Naive thymus-derived CD8-positive, alpha-beta T cell (primary cell): ENCODE measurements at places on chromosomes 1 and 21. TPM values are rescaled to one million over a fixed set of nuclear protein-coding genes. Genes with fewer than 3 reads are reported as not detected.

DNA sequence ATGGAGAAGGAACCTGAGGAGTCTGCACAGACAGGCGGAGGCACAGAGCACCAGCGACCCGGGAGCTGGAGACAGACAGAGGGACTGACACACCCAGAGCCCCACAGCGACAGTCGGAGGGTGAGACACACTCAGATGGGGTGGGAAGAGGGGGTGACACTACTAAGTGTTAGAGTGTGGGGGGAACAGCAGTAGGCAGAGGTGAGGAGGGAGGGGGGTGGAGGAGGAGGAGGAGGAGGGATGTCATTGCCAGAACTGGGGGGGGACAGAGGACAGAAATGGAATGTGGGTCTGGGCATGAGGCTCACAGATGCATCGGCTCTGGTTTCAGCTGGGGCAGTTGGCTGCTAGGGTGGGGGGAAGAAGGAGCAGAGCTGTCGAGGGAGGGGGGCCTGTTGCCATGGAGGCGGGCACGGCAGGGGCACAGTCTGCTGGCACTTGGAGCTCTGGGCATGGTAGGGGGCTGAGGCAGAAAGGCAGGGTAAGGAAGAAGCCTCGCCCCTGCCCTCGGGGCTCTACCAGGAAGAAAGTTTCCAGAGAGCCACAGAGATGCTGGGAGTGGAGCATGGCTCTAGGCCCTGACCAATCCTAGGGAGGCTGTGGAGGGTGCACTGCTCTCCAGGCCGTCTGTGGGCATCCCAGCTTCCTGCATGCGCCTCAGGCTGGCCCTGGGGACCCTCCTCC is 37.3 kb downstream of the AHDC1 start:
- peak overlapping the region; percentile 45 for H3K4me3 ChIP-seq
- H3K36me3 ChIP-seq, result no peaks in the 10 kb centered on the region
- no peak for DNase-seq
- no peak overlapping the region for H3K27ac ChIP-seq

GRCh38 chr21:26368591-26369320 is 198.2 kb upstream of the APP start:
- H3K4me3 ChIP-seq, result no peak overlapping the region
- no peaks in the 10 kb centered on the region for H3K4me1 ChIP-seq
- no peak for DNase-seq
- H3K27ac ChIP-seq, result no peak overlapping the region
- no peaks in the 10 kb centered on the region for H3K36me3 ChIP-seq

GRCh38 chr1:44514673-44515072 is 109.6 kb downstream of the RNF220 start:
- H3K27me3 ChIP-seq, result peaks cover 3% of the 10 kb centered on the region
- H3K27ac ChIP-seq, result no peak overlapping the region
- H3K4me3 ChIP-seq, result no peak overlapping the region
- peaks cover 7% of the 10 kb centered on the region for H3K4me1 ChIP-seq

- H3K27me3 ChIP-seq, result no peaks in the 10 kb centered on the region
- peaks cover 44% of the 10 kb centered on the region for H3K4me1 ChIP-seq
- no peaks in the 10 kb centered on the region for H3K36me3 ChIP-seq
- peak overlapping the region; percentile 69 for H3K4me3 ChIP-seq
Observed at GRCh38 chr1:116739371-116740012, 14.7 kb upstream of the CD2 start.

DNA sequence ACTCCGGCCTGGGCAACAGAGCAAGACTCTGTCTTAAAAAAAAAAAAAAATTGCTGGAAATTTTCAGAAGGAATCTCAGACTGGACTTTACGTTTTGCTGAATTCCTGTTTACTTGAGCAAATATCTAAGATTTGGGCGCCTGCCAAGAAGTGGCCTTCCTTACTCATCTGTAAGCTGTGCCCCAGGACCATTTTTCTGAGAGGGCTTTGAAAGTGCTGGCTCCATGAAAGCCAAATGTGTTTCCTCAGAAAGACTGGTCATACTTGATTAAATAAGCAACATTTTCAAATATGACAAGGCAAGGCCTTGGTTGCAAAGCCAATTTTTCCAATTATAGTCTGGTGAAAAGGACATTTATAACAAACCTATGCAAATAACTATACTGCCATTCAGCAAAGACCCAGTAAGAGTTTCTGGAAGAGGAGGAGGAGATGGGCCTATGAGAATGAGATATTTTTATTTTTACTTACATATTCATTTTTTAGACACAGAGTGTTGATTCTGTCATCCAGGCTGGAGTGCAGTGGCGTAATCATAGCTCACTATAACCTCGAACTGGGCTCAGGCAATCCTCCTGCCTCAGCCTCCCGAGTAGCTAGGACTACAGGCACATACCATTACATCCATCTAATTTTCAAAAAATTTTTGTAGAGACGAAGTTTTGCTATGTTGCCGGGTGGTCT is 56.3 kb upstream of the HTR1D start:
- no peaks in the 10 kb centered on the region for H3K36me3 ChIP-seq
- DNase-seq, result no peak
- H3K4me3 ChIP-seq, result no peak overlapping the region
- H3K27ac ChIP-seq, result no peak overlapping the region

DNA sequence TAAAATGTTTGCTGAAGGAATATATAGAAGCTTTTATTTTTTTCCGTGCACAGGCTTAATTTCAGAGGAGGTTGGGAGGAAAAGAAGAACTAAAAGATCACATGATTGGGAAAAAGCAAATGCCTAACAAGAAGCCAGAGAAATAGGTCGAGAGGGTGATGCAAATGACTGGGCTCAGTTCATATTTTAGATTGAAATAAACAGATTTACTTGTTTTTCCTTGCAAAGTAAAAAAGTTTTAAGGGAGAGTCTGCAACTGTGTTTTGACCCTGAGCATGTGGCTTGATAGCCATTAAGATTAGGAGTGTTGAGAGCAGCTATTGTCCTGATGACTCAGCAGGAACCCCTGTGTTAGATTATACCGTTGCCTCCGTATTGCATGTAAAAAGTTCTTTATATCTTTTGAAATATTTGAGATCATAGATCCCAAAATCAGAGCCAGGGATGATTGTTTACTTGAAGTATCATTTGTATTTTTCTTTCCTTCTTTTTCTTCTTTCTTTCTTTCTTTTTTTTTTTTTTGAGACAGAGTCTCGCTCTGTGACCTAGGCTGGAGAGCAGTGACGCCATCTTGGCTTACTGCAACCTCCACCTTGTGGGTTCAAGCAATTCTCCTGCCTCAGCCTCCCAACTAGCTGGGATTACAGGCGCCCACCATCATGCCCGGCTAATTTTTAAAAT is 20.2 kb downstream of the CLIC4 start:
- no peaks in the 10 kb centered on the region for H3K4me1 ChIP-seq
- H3K4me3 ChIP-seq, result no peak overlapping the region
- no peaks in the 10 kb centered on the region for H3K27me3 ChIP-seq
- DNase-seq, result no peak
- no peaks in the 10 kb centered on the region for H3K36me3 ChIP-seq

ZYG11A gene
- total RNA-seq, result not detected

GRCh38 chr1:25120281-25120680 is 112.0 kb downstream of the SYF2 start:
- H3K27ac ChIP-seq, result peak overlapping the region; percentile 52
- no peak overlapping the region for H3K4me3 ChIP-seq
- DNase-seq, result no peak
- H3K36me3 ChIP-seq, result no peaks in the 10 kb centered on the region

DNA sequence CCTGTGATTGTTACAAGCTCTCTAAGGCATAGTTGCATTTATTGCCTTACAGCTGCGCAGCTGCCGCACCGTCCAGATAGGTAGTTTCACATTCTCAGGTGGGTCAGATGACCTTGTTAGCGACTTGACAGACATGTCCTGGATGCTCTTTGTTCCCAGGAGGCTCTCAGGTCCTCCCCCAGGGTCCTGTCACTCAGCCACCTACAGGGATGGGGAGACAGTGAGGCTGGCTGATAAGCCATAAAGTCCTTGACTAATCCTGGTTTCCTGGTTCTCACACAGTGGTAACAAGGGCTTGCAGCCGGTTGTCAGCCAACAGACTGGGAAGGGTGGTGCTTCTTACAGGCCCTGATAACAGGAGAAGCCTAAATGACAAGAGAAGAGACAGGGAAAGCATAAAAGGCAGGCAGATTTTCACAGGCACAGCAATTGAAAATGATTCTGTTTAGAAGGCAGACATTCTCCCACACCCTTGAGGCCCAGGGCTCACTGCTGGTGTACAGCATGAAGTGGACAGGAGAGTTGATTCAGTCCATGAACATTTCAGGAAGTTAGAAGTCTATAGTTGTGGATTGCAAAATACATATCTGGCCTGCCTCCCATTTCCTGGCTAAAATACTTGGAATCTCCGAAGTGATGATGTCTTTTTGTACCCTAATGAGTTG is 2.9 kb downstream of the ARF1 start:
- H3K27me3 ChIP-seq, result no peaks in the 10 kb centered on the region
- H3K27ac ChIP-seq, result peak overlapping the region; percentile 66
- H3K36me3 ChIP-seq, result peaks cover 19% of the 10 kb centered on the region
- H3K4me3 ChIP-seq, result peak overlapping the region; percentile 92
- no peak for DNase-seq

DNA sequence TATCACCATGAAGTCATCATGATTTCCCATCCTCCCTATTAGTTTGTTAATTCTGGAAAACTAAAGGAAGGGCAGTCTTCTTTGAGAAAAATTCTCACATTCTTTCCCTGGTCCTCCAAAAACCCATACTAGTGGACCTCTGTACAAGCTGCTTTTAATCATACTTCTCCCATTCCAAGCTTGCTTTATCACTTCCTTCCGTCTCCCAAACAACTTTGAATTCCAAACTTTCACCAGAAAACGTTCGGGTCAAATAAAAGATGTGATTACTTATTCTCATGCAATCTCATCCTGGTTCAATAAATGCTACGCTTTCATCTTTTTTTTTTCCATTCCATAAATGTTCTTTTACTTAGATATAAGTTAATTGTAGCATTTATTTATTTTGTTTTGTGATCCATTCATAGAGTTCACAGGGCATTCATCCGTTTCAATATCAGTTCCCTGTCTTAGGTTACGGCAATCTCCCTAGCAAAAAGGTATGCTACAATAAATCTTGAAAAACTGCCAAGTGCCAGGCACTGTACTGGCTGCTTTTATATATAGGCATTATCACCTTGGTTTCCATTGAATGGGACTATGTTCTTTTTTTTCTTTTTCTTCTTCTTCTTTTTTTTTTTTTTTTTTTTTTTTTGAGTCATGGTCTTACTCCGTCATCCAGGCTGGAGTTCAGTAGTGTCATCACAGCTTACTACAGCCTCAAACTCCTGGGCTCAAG is 100.2 kb upstream of the GREM2 start:
- no peak for DNase-seq
- H3K36me3 ChIP-seq, result no peaks in the 10 kb centered on the region
- no peak overlapping the region for H3K27ac ChIP-seq
- no peaks in the 10 kb centered on the region for H3K27me3 ChIP-seq
- no peaks in the 10 kb centered on the region for H3K4me1 ChIP-seq

ETV3 gene
- total RNA-seq, result 26.6 TPM

CFAP141 gene
- not detected for total RNA-seq

HPCA gene
- not detected for total RNA-seq

DNA sequence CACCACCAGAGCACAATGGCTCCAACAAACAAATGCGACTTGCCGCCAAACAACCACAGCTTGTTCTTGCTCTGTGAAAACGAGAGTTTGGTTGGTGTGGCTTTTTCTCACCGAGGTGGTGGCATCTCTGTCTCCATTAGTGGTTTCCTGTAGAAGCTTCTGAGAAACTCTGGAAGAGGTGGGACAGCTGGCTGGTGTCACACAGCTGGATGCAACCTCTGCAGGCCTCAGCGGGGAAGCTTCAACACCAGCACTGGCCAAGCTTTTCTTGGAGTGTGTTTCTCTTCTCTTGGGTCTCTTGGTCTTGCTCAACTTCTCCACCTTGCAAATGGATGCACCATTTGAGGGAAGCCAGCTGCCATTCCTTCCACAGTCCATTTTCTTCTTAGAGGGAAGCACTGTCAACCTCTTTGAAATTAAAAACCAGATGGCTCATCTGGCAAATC is 124.8 kb downstream of the KCNN3 start:
- H3K27ac ChIP-seq, result no peak overlapping the region
- DNase-seq, result no peak
- peaks cover 49% of the 10 kb centered on the region for H3K4me1 ChIP-seq
- peaks cover 5% of the 10 kb centered on the region for H3K36me3 ChIP-seq
- peak overlapping the region; percentile 34 for H3K4me3 ChIP-seq
- H3K27me3 ChIP-seq, result no peaks in the 10 kb centered on the region

DNA sequence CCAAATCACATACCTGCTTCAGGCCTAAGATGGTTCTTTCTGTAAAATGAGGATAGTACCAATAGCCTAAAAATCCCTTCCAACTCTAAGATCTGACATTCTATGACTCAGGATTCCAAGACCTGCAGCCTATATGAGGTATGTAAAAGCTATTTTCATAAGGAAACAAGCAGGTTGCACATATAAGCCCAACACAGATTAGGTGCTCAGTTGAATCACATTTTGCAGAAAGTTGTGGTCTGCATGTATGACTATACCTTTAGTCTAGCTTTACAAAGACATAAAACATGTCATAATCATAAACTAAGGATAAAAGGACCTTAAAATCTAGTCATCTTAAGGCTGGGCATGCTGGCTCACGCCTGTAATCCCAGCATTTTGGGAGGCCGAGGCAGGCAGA is 7.3 kb downstream of the KTI12 start:
- peaks cover 73% of the 10 kb centered on the region for H3K36me3 ChIP-seq
- H3K4me3 ChIP-seq, result no peak overlapping the region
- no peak for DNase-seq
- no peaks in the 10 kb centered on the region for H3K27me3 ChIP-seq

DNA sequence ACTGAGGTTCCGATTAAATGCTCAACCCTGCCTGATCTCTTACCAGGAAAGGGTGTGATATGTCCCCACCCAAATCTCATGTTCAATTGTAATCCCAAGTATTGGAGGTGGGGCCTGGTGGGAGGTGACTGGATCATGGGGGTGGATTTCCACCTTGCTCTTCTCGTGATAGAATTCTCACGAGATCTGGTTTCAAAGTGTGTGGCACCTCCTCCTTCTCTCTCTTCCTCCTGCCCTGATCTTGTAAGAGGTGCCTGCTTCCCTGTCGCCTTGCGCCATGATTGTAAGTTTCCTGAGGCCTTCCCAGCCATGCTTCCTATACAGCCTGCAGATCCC is 34.9 kb downstream of the RSPH1 start:
- DNase-seq, result no peak
- peaks cover 72% of the 10 kb centered on the region for H3K4me1 ChIP-seq
- peak overlapping the region; percentile 75 for H3K4me3 ChIP-seq
- no peaks in the 10 kb centered on the region for H3K36me3 ChIP-seq
